ENCODE measurements at places on chromosomes 5 and 9.

DNA sequence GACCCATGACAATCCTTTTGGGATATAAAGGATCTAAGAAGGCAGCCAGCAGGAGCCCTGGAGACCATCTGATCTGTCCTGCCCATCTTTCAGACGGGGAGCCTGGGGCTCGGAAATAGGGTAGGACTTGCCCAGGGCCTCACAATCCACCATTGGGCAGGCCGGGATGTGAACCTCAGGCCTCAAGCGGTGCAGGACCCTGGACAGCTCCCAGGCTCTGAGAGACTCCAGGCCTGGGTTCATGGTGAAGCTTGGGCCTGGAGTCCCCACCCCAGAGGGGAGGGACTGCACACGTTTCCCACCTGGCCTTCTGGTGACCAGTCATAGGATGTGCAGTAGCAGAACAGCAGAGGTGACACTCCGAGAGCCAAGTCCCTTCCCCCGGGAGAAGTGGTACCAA is 36.6 kb upstream of the RAPGEF1 start:
- DNase-seq: peak; percentile 2

GRCh38 chr9:95645992-95646391 is 129.2 kb upstream of the PTCH1 start:
- no peak for DNase-seq

- peak; percentile 40 for DNase-seq
Measured at GRCh38 chr5:103450333-103451061, 112.1 kb downstream of the NUDT12 start.

DNA sequence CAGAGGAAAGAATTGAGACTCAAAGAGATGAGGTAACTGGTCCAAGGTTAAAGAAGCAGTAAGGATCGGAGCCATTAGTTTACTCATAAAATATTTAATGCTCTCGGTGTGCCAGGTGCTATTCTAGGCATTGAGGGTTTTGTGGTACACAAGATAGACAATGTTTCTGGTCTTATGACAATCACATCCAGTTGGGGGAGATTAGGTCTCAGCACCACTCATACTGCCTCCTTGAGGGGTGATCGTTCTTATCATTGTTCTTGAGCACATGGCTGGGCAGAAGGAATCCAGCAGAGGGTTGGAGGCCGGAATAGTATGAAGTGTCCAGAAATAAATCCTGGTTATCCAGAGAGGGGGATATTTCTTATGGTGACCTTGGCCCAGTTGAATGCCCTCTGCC is 40.7 kb upstream of the LCP2 start:
- DNase-seq: no peak

- DNase-seq: no peak
Measured at GRCh38 chr5:141349917-141350619, at the start of gene PCDHGB1. Gene PCDHGB1, plus strand, starts transcription at chr5:141350099. Its CDS starts 162 bp downstream, at chr5:141350261.

- no peak for DNase-seq
Measured at GRCh38 chr5:170860818-170861666, 776 bp upstream of the RANBP17 start.

GRCh38 chr9:113707953-113708695 is 168.0 kb upstream of the ZNF618 start:
- no peak for DNase-seq

GRCh38 chr9:68706363-68707201 is 1.5 kb downstream of the PIP5K1B start:
- DNase-seq: no peak

DNA sequence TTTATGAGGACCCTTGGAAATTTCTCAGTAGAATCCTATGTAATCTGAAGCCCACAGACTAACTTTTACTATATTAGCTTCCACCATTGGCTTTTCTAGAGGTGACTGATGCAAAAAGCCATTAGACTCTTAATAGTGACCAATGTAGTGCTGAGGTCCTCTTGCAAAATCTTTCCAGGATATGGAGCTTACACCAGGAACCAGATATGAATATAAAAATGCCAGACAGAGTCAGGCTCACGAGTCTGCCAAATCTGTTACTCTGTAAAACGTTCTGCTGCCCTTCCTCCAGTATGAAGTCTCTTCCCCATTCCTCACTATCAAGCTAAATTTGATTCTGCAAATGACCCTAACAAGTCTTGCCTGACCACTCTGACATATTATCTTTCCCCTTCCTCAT is 73.4 kb upstream of the C6 start:
- DNase-seq: no peak

- DNase-seq: no peak
Measured at GRCh38 chr5:19189176-19189575, 798.8 kb downstream of the CDH18 start.

DNA sequence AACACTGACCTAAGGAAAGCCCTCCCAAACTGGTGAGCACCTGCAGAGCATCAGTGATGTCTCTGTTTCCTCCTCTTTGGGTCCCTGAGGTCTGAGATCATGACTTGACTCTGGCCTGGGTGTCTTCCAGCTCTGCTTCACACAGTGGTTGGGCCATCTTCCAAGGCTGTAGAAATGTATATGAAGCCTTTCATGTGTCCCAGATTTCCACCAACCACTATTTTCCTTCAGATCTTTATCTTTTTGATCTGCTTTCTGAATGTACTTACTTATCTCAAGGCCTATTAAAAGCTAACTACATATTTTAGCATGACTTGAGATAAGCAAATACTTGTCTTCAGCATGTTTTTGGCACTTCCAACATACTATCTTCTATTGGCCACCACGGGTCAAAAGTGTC is 47.1 kb downstream of the PRELID2 start:
- no peak for DNase-seq

- DNase-seq: no peak
Measured at GRCh38 chr9:113646491-113646890, 183.0 kb downstream of the RGS3 start.

GRCh38 chr9:37082214-37082765 is 38.1 kb upstream of the ZCCHC7 start:
- no peak for DNase-seq

- DNase-seq: no peak
Measured at GRCh38 chr9:32863291-32863690, 80.0 kb downstream of the TMEM215 start.

GRCh38 chr9:96381696-96382095 is 1.8 kb downstream of the SLC35D2 start:
- no peak for DNase-seq

DNA sequence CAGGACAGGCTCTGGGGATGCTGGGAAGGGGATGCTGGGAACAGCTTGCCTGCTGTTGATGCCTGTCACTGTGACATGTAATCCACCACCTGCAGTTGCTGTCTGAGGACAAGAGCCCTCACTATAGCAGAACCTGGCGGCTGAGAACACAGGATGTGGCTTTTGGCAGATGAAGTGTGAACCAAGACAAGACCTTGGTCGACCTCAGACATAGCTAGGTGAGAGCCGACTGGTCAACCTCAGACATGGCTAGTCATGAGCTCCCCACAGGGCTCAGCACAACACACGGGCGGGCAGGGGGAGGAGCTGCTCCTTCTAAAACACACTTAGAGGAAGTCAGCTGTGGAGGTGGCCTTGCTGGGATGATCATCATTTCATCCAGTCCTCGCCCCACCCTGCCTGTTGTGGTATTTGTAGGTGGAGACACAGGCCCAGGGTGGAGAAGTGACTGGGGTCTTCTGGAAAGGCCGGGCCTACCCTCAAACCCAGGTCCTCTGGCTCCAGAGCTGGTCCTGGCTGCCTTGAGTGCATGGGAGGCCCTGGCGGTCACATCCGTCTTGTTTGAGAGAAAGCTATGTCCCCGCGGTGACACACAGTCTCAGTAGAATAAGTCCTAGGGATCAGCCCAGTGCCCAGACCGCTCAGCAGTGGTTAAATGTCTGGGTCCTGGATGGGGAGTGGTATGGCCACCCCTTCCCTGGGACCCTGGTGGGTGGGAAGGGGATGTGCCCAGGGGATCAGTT is 6.1 kb downstream of the SUSD3 start:
- DNase-seq: no peak

DNA sequence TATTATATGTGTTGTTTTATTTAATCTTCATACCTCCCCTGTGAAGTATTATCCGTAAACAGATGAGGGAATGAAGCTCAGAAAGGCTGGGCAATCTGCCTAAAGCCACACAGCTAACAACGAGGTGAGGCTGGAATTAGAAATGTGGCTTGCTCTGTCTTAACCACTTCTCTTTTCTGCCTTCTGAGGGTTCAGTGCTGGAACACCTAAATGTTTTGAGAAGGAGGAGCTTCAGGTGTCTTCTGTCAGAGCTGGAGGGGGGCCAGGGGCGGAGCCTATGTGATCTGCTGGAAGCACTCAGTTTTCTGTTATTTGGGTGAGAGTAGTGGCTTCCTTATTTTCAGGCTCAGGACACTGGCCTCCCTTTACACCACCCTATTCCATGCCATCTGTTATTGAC is 35.0 kb upstream of the ARAP3 start:
- no peak for DNase-seq

GRCh38 chr5:39412721-39413394 is 11.9 kb downstream of the DAB2 start:
- no peak for DNase-seq

DNA sequence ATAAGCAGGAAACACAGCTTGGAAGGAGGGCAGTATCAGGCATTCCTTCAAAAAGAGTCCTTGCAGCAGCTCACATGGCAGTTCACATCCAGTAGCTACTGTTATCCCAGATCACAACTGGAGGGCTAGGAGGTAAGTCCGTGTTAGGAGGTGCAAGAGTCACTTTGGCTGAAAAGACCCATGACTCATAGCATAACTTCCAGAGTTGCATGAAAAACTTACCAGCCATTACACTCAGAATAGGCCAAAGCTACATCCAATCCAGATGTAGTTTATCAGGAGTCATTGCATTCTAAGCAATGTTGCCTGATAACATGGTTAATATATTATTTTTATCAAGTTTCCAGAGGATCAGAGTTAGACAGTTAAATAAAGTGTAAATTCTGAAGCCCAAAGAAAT is 1126.4 kb upstream of the SEMA6A start:
- DNase-seq: no peak

DNA sequence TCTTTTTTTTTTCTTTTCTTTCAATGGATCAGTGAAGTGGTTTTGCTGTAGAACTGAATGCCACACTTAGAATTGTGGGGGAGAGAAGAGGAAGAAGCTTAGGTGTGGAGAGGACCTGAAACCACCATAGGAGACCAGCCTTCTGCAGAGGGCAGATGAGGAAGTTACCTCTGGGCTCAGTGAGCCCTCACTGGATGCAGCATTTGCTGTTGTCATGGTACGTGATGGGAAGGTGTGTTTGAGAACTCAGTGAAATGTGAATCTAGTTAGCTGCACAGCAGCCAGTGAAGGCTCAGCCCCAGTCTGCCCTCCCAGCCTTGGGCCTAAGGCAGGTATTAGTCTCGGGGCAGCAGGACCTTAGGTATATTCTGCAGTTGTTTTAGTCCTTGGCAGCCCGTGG is 17.5 kb downstream of the CYFIP2 start:
- no peak for DNase-seq

DNA sequence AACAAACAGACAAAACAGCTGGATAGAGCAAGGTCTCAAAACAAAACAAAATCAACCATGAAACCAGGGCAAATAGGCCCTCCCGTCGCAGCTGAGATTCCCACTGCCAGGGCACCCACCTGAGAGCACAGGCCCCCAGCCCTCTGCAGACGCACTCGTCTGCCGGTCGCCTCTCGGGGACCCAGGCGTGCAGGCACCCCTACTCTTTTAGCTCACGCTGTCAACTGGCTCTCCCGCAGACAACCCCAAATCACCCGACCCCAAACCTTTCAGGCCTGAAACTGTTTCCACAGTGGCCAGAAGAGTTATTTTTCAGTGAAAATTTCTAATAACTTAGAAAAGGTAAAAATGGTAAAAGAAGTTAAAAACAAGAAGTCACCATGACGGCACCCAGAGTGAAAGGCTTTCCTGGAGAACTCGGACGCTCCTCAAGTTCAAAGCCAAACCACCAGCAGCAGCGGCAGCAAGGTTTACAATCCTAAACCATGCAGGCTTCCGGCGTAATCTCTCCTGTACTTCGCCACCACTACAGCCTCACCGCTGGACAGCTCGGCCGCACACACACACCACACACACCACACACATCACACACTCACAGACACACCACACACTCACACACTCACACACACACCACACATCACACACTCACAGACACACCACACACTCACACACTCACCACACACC is 1.9 kb upstream of the UBE2QL1 start:
- no peak for DNase-seq

GRCh38 chr5:168916266-168916665 is 337.1 kb upstream of the PANK3 start:
- DNase-seq: no peak

- peak; percentile 89 for DNase-seq
Measured at GRCh38 chr5:14809369-14810155, 62.0 kb downstream of the ANKH start.

- no peak for DNase-seq
Measured at GRCh38 chr9:112783551-112783954, 33.0 kb downstream of the SNX30 start.

DNA sequence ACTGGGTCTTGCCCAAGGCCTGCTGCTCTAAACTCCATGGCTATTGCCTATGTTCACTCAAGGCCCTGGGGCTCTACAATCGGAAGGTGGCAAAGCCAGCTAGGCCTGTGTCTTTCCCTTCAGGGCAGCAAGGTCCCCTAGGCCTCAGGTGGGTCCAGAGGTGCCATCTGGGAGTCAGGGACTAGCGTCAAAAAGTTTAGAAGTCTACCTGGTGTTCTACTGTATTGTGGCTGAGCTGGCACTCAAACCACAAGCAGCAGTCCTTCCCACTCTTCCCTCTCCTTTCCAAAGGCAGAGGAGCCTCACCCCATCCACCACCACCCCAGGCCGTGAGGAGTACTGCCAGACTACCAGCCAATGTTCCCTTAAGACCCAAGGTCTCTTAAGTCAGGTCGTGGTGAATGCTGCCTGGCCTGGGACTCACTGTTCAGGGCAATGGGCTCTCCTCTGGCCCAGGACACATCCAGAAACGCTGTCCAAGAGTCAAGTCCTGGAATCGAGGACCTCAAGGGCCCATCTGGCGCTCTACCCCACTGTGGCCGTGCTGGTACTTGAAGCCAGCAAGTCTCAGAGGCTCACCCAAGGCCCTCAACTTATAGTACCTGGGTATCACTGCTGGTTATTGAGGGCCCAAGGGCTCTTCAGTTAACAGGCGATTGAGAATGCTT is 13.0 kb upstream of the SARDH start:
- no peak for DNase-seq

- no peak for DNase-seq
Measured at GRCh38 chr5:175859422-175859821, 12.0 kb upstream of the CPLX2 start.

GRCh38 chr5:137201876-137202275 is 297.2 kb downstream of the SPOCK1 start:
- no peak for DNase-seq
